ENCODE measurements at places on chromosomes 4 and X.
A peak's percentile ranks its signal among the peaks of the same experiment; 100 is the strongest.

DNA sequence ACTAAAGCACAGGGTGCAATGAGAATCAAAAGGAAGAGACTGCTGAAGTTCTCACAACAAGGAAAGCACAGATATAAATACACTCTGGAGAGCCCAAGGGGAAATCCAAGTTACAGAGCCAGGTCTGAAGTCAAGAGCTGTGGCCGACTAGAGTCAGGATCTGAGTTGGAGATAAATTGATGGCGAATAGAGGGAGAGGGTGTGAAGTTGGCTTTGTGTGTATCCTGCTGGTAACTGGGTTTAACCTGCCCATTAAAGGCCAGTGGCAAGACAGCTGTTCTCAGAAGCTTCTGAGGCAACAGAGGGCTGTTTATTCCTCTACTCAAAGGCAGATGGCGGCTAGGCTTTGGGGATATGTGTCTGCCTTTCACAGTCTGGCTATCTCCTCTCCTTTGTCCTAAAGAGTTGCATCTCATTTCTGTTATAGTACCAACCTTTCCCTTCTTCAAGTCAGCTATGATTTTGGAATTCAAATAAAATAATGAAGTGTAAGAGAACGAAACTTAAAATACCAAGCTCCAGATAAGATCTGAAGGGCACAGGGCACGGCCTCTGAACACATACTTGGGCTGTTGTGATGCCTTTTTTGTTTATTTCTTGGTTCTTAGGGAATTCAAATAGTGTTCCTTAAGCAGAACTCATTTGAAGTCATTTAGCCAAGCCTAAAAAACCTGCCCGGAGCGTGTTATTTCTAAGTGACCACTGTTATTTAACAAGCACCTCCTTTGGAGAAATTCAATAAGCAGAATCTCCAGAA lies 142.1 kb downstream of the APBB2 start:
- no peak for DNase-seq

GRCh38 chr4:158782551-158783360 lies 13.9 kb downstream of the FNIP2 start:
- no peak for DNase-seq

DNA sequence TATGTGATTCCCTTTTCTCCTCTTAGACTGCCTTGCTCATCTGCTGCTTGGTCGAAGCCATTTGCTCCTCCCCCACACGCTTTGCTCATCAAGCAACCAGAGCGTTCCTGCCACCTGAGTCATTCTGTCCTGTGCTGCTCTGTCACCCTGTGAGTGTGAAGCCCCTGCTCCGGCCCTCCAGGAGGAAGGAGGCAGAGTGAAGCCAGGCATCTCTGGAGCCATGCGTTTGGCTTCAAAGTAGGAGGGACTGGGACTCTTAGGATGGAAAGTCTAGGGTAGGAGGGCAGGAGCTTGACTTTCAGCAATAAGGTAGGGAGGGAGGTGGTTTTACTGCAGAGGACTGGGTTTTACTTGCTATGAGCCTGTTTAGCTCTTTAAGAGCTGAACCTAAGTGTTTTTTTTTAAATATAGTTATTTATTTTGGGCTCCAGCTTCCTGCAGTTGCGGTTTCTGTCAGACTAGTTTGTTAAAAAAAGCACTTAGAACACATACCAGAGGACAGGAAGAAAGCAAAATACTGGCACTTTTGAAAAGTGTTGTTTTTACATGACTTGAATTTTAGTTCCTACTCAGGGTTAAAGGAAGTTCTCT lies 63.6 kb downstream of the SPINK2 start:
- DNase-seq: peak; percentile 42

- DNase-seq: no peak
Measured at GRCh38 chr4:6372649-6373525, 99.5 kb downstream of the PPP2R2C start.

- no peak for DNase-seq
Measured at GRCh38 chrX:150198776-150199175, 164.3 kb upstream of the MAMLD1 start.

DNA sequence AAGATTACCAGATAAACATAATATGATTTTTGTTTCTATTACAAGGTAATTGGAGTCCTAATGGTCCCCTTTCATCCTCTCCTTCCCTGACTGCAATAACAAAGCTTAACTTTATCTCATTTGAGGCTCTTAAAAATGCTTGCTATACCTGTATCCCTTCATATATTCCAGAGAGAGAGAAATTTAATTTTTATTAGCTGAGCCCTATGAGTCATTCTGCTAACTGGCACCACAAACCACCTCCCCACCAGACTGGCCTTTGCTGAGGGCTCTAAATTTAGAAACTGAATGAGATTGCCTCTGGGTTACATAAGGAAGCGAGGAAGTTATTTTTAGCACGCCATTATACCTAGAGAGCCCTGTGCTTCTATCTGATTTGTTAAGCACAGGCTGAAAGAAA lies 27.4 kb downstream of the CBLL2 start:
- no peak for DNase-seq

- DNase-seq: no peak
Measured at GRCh38 chr4:66059136-66059535, 388.8 kb upstream of the EPHA5 start.

DNA sequence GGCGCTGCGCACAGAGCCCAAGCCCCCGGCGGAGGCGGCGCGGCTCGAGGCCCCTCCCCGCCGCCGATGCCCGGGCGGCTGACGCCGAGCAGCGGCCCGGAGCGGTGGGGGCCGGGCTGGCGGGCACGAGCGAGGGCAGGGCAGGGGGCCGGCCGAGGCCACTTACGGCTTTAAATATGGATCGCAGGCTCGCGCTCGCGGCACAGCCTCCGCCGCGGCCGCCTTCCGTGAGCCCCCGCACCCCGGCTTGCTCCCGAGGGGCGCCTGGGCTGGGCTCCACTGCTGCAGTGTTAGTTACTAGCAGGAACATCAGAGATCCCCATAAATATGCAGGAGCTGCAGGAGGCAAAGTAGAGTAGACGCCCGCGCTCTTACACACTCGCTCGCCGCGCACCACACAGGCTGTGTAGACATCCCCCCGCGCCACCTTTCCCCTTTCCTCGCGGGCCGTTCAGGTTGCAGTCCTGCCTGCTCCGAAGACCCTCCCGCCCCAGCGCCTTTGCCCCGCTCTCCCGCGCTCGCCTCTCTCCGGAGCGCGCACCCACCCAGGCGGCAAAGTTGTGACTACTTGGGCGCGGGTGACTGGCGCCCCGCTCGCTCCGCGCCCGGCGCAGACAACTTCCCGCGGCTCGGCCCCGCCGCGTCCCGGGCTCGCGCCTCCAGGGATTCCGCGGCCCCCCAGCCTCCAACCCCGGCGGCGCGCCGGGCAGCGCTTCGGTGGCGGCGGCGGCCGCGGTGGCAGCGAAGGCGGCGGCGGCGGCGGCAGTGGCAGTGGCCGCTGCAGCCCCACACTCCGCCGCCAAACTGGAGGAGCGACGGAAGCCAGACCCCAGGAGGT lies 152.0 kb upstream of the SLC4A4 start:
- no peak for DNase-seq

GRCh38 chr4:114839986-114840385 lies 241.4 kb downstream of the UGT8 start:
- DNase-seq: no peak

DNA sequence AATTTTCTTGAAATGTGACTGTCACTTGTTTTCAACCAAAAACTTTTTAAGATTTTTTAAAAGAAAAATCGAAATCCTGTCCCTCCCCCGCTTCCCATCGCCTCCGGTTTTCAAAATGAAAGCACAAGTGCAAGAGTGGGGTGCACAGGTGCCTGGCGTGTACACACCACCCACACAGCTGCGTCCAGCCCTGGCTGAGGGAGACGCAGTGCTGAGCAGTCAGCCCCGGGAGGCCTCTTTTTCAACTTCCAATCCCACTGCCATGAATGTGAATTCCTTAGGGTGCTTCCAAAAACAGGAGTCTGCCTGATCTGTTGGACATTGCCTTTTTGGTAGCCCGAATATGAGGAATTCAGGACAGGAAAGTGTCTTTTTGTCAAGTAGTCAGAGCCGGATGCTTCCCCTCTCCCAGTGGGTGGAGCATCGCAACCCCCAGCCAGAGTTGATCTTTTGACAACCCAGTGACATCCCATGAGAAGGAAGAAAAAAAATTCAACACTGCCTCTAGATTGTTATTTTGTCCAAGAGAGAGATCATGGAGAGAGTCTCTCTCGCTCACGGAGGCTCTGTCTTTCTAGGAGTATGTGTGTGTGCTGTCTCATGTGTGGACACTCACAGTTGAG lies 8.9 kb downstream of the PRRG3 start:
- DNase-seq: no peak

Data from stimulated activated CD4-positive, alpha-beta T cell treated with anti-CD3 and anti-CD28 coated beads, Interleukin-1b, Interleukin-23, amount 100 ng/mL, for 24 hours (primary cell).